ENCODE measurements at places on chromosomes 13 and 19.

GRCh38 chr19:43229315-43229714 is 23.9 kb upstream of the PSG4 start:
- no peak for DNase-seq

GRCh38 chr13:19791953-19792537 is 9.3 kb upstream of the PSPC1 start:
- DNase-seq, result no peak

- no peak for DNase-seq
Measured at GRCh38 chr19:35528218-35529038, at the start of gene SBSN. SBSN (minus strand) TSS chr19:35528311; CDS start chr19:35528281, 30 bp downstream.

GRCh38 chr13:26864576-26864975 is 104.0 kb upstream of the GPR12 start:
- DNase-seq, result no peak

GRCh38 chr13:66780814-66781213 is 449.3 kb downstream of the PCDH9 start:
- no peak for DNase-seq

GRCh38 chr19:54047616-54048015 is 16.1 kb downstream of the VSTM1 start:
- no peak for DNase-seq

DNA sequence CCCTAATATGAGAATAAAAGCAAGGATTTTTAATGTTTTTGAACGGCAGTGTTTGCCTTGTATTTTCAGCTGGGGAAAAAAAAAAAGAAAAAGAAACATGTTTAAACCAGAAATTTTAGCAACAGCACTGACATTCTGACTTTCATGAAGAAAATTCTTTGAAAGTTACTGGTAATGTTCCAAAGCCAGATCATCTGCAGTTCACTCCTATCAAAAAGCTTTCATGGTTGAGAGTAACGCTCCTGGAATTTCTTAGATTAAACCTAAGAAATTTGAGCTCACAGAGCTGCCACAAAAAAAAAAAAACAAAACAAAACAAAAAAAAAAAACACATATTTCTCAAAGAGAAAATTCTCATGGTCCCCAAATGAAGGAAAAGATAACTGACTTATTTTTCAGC is 1106.7 kb downstream of the EFNB2 start:
- DNase-seq, result no peak
